ENCODE measurements at places on chromosomes 5 and 9. TPM values are rescaled to one million over a fixed set of nuclear protein-coding genes. Genes with fewer than 3 reads are reported as not detected.

DNA sequence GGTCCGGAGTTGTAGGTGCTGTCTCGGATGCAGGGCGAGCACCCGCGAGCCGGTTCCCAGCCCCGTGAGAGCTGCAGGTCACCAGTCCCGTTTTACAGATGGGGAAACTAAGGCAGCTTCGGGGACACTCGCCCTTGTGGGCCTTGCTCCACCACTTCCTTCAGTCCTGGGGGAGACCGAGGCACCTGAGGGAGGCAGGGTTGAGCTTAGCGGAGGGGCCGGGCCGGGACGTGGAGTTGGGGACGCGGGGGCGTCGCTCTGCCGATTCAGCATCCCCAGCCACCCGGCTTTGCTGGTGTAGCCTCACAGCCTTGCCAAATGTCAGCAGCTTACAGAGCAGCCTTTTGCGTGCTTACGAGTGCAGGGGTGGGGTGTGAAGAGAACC, 530 bp downstream of the BBLN start:
- no peak for DNase-seq

DNA sequence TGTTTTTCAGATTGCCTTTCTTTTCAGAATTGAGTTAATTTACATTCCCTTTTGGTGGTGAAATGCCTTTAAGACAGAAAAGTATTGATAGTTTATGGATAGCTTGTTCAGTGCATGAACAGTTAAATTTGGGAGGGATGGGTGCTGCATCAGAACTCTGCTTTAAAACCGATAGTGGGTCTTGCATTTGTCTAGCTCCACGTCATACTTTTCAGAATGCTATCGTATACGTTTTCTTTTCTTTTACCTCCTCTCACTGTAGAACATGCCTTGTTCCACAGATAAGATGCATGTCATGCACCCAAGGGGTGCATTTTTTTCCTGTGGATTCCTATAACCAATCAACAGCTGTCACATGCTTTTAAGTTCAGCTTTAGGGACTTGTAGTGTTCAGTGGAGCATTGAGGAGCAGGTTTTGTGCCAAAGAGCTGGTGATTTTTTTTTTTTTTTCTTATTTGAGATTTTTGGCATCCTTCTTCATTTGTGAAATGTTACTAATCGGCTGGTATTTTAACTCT, 2.3 kb downstream of the SLC44A1 start:
- no peak for DNase-seq

DNA sequence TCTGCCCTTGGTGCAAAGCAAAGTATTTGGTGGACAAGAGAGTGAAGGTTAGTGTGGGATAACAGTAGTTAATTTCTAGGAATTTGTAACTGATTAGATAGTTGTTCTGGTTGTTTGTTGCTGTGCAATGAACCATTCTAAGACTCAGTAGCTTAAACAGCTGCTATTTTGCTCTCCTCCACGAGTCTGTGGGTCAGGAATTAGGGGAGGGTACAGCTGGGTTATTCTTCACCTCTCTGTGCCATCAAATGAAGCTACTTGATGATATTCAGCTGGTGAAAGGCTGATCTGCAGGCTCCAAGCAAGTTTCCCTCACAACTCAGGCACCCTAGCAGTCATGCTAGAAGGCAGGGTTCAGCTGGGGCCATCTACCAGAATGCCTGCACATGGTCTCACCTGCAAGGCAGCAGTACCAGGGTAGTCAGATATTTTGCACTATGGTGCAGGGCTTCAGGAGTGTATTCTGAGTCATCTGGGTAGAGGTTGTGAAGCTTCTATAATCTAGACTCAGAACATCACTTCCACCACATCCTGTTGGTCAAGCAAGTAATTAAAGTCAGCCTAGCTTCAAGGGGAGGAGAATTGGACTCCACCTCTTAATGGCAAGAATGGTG, 159.5 kb upstream of the SLC28A3 start:
- no peak for DNase-seq

DNA sequence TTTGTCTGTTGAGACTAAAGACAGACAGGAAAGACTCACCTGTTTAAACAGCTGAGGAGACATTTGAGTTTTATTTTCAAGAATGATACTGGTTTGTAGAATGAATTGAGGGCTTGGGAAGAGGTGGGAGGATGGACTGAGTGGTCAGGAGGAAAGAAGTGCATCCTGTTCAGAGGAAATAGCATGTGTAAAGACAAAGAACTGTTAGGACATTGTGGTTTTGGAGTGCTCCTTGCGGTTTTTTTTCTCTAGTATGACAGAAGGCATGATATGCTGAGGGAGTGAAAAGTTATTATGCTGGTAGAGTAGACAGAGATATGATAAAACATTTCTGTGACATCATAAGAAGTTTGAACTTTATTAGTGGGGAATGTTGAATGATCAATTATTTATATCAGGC, 270.7 kb upstream of the ELAVL2 start:
- no peak for DNase-seq

GRCh38 chr9:125743682-125744428, 3.3 kb upstream of the PBX3 start:
- no peak for DNase-seq

- DNase-seq, result no peak
These were observed 55.0 kb upstream of the SNCAIP start for GRCh38 chr5:122257000-122257399.

DNA sequence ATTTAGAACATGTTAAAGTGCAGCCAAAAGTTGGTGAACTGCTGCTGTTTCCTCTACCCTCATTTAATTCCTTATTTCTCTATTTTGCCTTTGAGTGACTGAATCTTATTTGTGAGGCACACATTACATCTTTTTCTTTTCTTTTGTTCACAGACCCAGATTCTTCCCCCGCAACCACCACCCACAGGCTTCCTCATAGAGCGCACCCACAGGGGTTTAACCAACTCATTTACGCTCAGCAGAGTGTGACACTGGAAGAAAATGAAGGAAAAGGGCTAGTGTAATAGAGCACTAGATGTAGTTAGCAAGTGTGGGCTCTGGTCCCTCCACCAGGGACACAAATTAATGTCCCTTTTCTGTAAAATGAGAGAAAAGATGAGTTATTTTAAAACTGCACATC, 200.7 kb downstream of the PARP8 start:
- no peak for DNase-seq

Gene FOXD4L4
- polyA plus RNA-seq, result 0.11 TPM

All from left lung (tissue), 14 donors.